ENCODE measurements at places on chromosomes 1 and 21.

DNA sequence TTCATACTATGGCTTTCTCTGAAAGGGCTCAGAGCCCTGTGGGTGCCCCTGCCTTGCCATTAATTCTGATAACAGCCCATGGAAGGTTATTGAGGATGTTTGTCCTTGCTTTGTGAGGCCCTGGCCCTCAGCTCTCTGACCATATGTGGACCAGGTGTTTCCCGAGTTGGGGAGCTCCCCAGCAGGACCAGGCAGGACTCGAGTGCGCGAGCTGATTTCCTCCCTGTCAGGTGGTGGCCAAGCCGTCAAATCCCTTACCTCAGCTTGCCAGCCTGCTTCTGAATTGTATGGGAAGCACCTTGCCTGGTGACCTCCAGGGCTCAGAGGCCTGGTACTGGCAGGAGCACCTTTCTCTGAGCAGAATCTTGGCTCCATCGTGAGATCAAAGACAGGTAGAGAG is 17.9 kb upstream of the SDE2 start:
- no peak for DNase-seq

- DNase-seq = no peak
These were observed 7.0 kb upstream of the ANGPTL1 start for GRCh38 chr1:178877896-178878295.

DNA sequence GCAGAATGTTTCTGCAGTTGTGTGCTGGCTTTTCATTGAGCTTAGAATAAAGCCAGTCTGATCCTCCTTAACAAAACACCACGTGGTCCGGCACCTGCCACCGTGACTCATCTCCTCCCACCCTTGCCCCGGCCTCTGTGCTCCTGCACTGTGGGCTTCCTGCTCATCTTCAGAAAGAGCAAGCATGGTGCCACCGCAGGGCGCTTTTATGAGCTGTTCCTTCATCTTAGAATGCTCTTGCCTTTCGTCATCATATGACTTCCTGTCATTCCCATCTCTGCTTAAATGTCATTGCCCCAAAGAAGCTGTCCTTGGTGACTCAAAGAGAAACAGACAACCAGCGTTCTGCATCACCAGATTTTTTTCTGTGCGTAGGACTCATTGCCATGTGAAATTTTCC is 117.8 kb downstream of the HHAT start:
- no peak for DNase-seq

DNA sequence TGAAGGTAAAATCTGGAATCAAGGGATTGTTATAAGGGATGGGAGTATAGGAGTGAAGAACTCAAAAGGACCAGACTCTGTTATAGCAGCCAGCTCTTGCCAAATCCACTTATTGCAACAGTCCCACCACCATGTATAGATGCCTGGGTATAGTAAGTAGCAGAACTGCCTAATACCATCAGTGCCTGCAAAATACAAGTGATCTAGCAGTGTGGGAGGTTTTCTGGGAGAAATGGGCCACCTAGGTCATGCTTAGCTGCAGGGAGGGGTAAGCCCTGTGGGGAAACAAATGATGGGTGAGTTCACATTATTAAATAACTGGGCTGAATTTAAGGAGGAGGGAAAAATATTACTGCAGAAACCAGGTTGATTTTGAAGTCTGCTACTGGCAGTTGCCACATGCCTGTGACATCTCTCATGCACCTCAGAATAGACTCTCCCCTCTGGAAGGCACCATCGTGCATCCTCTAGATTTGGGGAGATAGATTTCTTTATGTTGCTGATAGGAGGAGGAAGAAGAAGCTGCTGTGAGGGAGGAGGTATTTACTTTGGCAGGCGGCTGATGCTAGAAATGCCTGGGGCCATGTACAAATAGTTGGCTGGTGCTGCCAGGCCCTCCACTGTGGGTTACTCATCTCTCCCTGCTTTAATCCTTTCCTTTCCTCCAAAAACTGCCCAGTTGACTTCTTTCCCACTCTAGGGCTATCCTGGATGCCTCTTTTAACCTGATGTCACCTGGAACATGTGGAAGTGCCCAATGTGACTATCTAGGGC is 27.5 kb downstream of the HLX start:
- no peak for DNase-seq

GRCh38 chr1:21277180-21277579 is 13.1 kb downstream of the ECE1 start:
- no peak for DNase-seq

DNA sequence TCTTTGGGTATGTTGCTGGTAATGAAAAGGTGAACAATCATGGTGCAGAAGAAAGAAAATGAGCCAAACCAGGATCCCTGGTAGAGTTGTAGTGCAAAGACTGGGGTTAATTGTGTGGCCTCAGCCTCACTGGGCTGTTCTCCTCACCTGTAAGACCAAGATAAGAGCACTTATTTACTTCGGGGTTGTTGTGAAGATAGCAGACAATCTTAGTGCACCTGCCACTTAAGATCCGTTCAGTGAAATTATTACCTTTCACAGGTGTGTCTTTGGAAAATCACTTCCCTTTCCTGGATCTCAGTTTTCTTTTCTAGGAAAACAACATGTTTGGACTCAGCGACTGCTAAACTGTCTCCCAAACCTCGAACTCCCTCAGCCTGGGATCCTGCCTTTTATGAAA is 1.3 kb upstream of the FGGY start:
- no peak for DNase-seq

DNA sequence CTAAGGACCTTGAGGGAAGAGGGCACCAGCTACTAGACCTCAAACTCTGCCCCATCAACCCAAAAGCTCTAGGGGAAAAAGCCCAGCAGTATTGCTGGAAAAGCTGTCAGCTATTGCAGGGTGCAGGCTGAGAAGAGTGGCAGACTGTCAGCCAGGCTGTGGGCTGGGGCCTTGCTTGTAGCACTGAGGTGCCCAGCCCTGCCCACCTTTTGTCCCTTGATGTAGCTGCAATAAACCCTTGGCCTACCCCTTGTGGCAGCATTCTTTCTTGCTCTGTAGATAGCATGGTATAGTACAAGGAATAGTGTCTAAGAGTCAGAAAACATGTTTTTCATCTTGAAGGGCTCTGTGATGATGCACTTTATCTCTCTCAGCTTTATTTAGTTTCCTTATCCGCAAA is 39.4 kb downstream of the CDC14A start:
- DNase-seq = no peak

DNA sequence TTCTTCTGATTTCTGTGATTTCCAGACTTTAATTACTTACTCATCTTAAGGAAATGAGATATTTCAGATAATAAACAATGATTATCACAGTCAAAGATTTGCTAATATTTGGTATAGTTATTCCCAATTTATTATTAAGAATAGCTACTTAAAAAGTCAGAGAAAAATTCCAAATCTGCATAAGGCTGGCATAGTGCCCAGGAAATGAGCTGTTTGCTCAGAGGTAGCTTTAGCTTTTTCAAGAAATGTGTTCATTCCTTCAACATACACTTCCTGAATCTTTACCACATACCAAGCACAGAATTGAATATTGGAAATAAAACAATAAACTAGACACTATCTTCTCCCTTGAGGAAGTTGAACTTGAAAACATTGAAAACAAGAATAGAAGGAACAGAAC is 44.3 kb upstream of the KCNK1 start:
- no peak for DNase-seq

- DNase-seq = no peak
These were observed 31.8 kb downstream of the ABCG1 start for GRCh38 chr21:42250422-42251403.

- DNase-seq = no peak
These were observed 381.1 kb upstream of the PKN2 start for GRCh38 chr1:88302843-88303486.

GRCh38 chr1:214414691-214415090 is 133.7 kb downstream of the SMYD2 start:
- DNase-seq = no peak

Data from Right ventricle myocardium inferior (tissue), 1 donor.